Pancreas (tissue), 10 donors: ENCODE measurements at places on chromosomes 4 and X. TPM values are rescaled to one million over a fixed set of nuclear protein-coding genes. Genes with fewer than 3 reads are reported as not detected.
A peak's percentile ranks its signal among the peaks of the same experiment; 100 is the strongest.

DNA sequence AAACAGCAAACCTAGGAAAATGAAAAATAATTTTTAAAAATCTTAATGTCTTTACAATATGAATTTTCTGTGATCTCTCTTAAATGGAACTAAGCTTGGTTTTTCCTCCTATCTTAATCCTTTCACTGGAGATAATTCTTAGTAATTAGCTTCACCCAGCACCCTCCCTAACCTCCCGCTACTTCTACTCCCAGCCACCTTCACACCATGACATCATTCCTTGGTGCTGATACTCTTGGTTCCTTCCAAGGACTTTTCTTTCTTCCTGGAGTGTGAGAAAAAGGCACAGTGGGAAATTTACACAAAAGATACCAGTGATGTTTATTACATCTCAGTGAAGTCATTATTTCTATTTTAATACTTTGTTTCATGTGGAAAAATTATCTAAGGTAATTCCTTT is 163.6 kb upstream of the PLAC1 start:
- no peaks in the 10 kb centered on the region for H3K36me3 ChIP-seq
- H3K4me1 ChIP-seq: no peaks in the 10 kb centered on the region
- no peaks in the 10 kb centered on the region for H3K27me3 ChIP-seq
- no peak overlapping the region for H3K27ac ChIP-seq
- no peak overlapping the region for H3K4me3 ChIP-seq
- no peak for DNase-seq

DNA sequence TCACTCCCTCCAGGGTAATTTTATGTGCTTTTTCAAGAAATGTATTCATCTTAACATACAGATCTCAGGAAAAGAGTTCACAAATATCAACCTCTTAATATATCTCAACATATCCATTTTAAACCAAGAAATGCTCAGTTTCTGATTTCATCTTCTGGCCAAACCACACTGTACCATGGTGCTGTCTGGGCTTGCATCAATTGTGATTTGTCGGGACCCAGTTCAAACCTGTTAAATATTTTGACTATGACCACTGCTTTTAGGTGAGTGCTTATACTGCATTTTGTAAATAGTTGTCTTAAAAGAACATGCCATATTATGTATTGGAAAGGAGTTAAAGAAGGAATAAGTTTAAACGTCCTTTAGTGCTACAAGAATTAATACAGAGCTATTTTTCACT is 352.1 kb downstream of the SPOCK3 start:
- H3K27ac ChIP-seq: no peak overlapping the region
- no peak for DNase-seq
- H3K4me3 ChIP-seq: no peak overlapping the region
- no peaks in the 10 kb centered on the region for H3K36me3 ChIP-seq

- no peaks in the 10 kb centered on the region for H3K36me3 ChIP-seq
- no peaks in the 10 kb centered on the region for H3K27me3 ChIP-seq
- no peak overlapping the region for H3K4me3 ChIP-seq
- H3K4me1 ChIP-seq: no peaks in the 10 kb centered on the region
- H3K27ac ChIP-seq: no peak overlapping the region
These were observed 1.5 kb downstream of the ETFDH start for GRCh38 chr4:158673633-158674032.

DNA sequence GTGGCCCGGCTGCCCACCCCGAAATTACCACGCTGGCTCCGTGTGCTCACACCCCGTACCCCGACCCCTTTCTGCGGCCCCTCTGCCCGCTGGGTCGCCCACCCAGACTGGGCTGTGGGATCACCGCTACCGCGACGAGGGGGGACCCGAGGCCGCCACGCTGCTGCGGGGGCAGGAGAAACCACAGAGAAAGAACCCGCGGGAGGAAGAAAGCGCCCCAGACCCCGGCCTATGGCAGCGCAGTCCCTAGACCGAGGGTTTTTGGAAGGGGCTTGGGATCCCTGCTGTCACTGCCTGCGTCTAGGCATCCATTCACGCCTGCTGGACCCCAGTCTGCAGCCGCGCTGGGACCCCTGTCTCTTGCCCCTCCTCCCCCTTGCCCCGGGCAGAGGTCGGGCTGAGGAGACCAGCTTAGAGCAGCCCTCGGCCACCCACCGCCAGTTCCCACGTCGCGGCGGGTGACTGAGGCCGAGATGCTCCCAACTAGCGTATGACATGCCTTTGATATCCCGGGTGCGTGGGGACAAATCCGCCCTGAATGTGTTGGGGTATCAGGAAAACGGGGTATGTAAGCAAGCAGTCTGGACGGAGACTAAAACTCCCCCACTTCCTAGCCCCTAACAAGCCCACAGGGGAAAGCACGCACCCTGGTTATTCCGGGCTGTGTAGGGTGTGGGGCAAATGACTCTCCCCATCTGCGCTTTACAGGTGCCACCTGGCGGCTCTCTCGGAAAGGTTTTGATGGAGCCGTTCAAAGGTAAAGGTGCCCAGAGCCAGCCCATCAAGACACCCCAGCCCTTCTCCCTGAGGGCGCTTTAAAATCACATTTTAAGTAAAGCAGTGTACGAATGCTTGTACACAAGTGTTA is 862 bp upstream of the INPP4B start:
- no peaks in the 10 kb centered on the region for H3K27me3 ChIP-seq
- peak overlapping the region; percentile 54 for H3K4me3 ChIP-seq
- H3K4me1 ChIP-seq: no peaks in the 10 kb centered on the region
- DNase-seq: peak; percentile 50
- no peaks in the 10 kb centered on the region for H3K36me3 ChIP-seq

- no peak for DNase-seq
- peak overlapping the region; percentile 42 for H3K4me3 ChIP-seq
- peaks cover 20% of the 10 kb centered on the region for H3K4me1 ChIP-seq
- peaks cover 17% of the 10 kb centered on the region for H3K27me3 ChIP-seq
These were observed 1.3 kb downstream of the NEUROG2 start for GRCh38 chr4:112514647-112515197.

DNA sequence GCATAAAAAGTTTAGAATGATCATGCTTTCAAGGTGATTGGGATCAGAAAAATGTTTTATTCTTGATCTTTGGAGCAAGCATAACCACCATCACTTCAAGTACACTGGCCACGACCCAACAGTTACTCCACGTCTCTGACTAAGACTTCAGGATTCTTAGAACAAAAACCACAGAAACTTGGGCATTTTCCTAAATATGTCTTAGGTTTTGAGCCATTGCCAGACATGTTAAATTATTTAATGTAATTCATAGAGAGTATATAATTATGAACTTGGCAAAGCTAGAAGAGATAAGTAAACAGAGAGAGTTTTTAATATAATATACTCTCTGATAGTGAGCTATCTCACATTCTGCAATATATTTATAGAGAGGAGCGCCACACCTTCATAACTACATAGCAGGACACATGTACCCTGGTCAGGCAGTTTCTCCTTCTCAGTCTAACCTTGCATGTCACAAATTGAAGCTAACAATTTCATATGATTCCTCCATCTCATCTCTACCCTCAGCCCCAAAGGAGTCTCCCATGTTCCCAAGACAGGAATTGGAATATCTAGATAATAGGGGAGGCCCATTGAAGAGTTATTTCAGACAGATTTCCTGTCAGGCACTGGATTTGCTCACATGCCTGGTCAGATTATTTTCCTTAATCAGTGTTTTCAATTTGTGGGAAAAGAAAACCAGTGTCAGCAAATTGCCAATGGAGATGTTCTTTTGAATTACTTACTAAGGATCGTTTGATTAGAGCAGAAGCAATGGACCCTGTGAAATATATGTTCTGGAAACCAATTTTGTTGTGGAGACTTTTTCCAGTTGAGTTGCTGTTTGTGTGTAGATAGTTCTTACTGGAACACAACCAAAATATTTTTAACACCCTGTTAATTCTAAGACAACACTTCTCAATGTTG is 61.7 kb upstream of the GUCY1A1 start:
- no peaks in the 10 kb centered on the region for H3K4me1 ChIP-seq
- H3K36me3 ChIP-seq: no peaks in the 10 kb centered on the region
- no peak for DNase-seq
- H3K27ac ChIP-seq: no peak overlapping the region
- H3K4me3 ChIP-seq: no peak overlapping the region

GRCh38 chr4:84167564-84167963 is 331.5 kb downstream of the NKX6-1 start:
- no peak overlapping the region for H3K4me3 ChIP-seq
- no peak for DNase-seq
- no peaks in the 10 kb centered on the region for H3K4me1 ChIP-seq
- H3K36me3 ChIP-seq: no peaks in the 10 kb centered on the region

DNA sequence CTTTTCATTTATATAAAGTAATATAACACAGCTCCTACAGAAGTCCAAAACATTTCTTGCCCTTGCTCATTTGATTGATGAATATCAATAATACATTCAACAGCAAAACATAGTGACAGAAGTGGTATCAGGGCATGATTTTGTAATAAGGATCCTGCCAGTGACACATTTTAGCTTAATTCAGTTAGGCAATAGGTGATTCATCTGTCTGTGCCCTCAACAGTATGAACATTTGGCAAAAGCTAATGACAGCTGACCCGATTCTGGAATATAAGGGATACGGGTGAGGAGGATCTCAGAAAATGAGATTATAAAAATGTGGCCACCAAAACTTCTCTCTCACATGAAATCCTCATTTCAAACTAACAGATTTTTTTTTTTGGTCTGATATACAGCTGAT is 294.0 kb downstream of the CAMK2D start:
- no peaks in the 10 kb centered on the region for H3K4me1 ChIP-seq
- H3K36me3 ChIP-seq: no peaks in the 10 kb centered on the region
- H3K4me3 ChIP-seq: no peak overlapping the region
- no peak overlapping the region for H3K27ac ChIP-seq
- H3K27me3 ChIP-seq: no peaks in the 10 kb centered on the region

- no peaks in the 10 kb centered on the region for H3K27me3 ChIP-seq
- H3K36me3 ChIP-seq: no peaks in the 10 kb centered on the region
- no peak overlapping the region for H3K27ac ChIP-seq
- no peaks in the 10 kb centered on the region for H3K4me1 ChIP-seq
- no peak for DNase-seq
- H3K4me3 ChIP-seq: no peak overlapping the region
These were observed 89.4 kb downstream of the ABLIM2 start for GRCh38 chr4:8069102-8069752.

- no peaks in the 10 kb centered on the region for H3K4me1 ChIP-seq
- no peaks in the 10 kb centered on the region for H3K27me3 ChIP-seq
- H3K4me3 ChIP-seq: no peak overlapping the region
- H3K36me3 ChIP-seq: no peaks in the 10 kb centered on the region
- H3K27ac ChIP-seq: no peak overlapping the region
These were observed 222.4 kb downstream of the CCSER1 start for GRCh38 chr4:90349636-90350035.

DNA sequence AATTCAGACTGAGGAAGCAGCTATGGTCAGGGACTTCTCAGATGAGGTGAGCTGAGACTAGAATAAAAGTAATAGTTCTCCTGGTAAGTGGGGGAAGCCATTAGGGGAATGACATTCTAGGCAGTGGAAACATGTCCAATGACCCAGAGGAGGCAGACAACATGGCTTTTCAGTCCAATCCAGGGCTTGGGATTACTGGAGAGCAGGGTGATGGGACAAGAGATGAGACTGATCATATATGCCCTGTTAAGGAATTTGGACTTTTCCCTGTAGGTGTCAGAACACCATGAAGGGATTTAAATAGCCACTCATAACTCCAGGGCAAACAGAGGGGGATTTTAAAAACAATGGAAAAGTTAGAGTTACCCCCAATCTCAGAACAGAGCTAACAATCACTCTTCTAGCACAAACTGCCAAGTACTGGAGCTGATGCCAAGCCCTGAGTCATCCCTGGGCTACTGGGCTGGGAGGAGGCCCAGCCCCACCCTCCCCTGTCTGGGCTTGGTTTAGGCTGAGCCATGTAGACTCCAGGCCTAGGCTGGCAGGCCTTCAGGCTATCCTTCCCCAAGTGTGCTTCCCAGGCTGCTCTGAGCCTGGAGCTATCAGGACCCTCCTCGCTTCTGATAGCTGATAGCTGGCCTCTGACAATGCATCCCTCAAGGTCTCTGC is 22.7 kb upstream of the MSN start:
- H3K27me3 ChIP-seq: no peaks in the 10 kb centered on the region
- no peak overlapping the region for H3K27ac ChIP-seq
- H3K4me1 ChIP-seq: no peaks in the 10 kb centered on the region
- H3K4me3 ChIP-seq: no peak overlapping the region
- H3K36me3 ChIP-seq: no peaks in the 10 kb centered on the region

GRCh38 chrX:24026432-24026831 is 554 bp downstream of the KLHL15 start:
- no peaks in the 10 kb centered on the region for H3K36me3 ChIP-seq
- H3K27ac ChIP-seq: peak overlapping the region; percentile 96
- no peak for DNase-seq
- peak overlapping the region; percentile 21 for H3K4me3 ChIP-seq
- H3K27me3 ChIP-seq: no peaks in the 10 kb centered on the region

GRCh38 chrX:146581981-146582712 is 227.4 kb upstream of the CXorf51B start:
- no peaks in the 10 kb centered on the region for H3K27me3 ChIP-seq
- H3K27ac ChIP-seq: no peak overlapping the region
- H3K4me3 ChIP-seq: no peak overlapping the region
- DNase-seq: peak; percentile 26
- H3K4me1 ChIP-seq: no peaks in the 10 kb centered on the region

DNA sequence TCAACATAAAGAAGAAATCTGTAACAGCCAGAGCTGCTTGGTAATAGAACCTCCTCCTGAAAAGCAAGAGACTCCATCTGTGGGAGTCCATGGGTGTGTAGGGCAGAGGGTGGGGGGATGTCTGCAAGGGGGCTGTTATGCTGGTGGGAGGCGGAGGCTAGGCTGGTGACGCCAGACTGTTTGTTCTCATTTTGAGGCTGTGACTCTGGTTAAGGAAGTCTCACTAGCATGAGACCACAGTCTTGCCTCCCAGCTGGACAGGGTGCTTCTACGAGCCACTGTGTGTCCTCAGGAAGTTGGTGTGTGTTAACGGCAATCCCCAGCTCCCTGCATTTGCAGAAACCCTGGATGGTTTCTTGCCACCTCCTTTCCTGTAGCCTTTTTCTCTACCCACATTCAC is 79.8 kb downstream of the NSUN7 start:
- H3K27me3 ChIP-seq: no peaks in the 10 kb centered on the region
- H3K36me3 ChIP-seq: no peaks in the 10 kb centered on the region
- no peak overlapping the region for H3K27ac ChIP-seq
- no peak for DNase-seq
- no peak overlapping the region for H3K4me3 ChIP-seq

DIPK2B gene
- total RNA-seq: 1.4 TPM

FOXR2 gene
- total RNA-seq: not detected

NUDT10 gene
- not detected for total RNA-seq

STIM2 gene
- total RNA-seq: 18.7 TPM

FAM184B gene
- total RNA-seq: not detected

PAGE2B gene
- total RNA-seq: not detected

ZCCHC18 gene
- total RNA-seq: 0.05 TPM

FSTL5 gene
- 0.14 TPM for total RNA-seq

BMPR1B gene
- 2.4 TPM for total RNA-seq

SH3TC1 gene
- total RNA-seq: 28.0 TPM

MTTP gene
- total RNA-seq: 0.04 TPM

ATP1B4 gene
- total RNA-seq: not detected
